ENCODE measurements at places on chromosomes 7 and 10.

DNA sequence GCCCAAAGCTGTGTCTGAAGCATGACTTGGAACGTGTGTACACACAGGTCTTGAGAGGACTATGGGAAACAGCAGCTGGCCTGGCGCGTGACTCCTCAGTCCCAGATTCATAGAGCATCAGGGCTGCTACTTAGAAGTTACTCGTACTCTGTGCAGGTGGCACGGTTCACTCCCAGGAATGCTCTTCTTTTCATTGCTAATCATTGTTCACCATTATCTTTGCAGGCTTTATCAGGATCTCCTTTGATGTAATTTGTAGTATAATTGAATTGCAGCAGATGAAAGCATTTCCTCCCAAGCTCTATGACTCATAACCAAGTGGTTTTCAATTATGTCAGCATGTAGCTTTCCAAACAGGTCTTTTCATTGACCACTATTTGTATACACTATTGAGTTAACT lies 938.9 kb downstream of the NRG3 start:
- peak; percentile 68 for DNase-seq

DNA sequence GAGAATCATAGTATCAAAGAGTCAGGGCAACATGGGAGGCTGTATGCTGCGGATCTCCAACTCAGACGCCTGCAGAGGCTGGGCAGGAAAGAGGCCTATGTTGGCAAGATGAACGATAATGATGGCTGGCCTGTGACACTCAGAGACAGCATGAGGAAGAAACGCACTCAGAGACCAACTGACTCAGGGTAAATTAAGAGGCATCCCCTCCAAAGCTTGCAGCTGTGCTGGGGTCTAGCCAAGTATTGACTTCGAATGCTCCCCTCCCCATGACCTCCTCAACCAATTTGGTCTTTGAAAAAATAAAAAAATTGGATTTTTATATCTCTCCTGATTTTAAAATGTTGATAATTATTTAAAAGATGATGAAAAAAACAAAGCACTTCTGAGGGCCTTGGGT lies 718.9 kb downstream of the GRID1 start:
- DNase-seq, result no peak

GRCh38 chr10:90195288-90195840 lies 494.0 kb downstream of the KIF20B start:
- DNase-seq, result no peak

- DNase-seq, result no peak
Observed at GRCh38 chr10:13759168-13759567, 172.4 kb downstream of the PRPF18 start.

DNA sequence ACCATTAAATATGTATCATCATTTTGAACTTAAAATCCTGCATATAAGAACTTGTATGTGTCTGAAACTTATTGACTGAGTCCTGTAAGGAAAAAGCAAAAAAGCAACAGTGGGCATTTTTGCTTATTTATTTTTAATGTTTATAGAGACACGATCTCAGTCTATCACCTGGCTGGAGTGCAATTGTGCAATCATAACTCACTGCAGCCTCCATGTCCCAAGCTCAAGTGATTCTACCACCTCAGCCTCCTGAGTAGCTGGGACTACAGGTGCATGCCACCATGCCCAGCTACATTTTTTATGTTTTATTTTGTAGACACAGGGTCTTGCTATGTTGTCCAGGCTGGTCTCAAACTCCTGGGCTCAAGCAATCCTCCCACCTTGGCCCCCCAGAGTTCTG lies 32.2 kb downstream of the MYL10 start:
- no peak for DNase-seq

GRCh38 chr10:132990684-132991545 lies 48.5 kb upstream of the CFAP46 start:
- no peak for DNase-seq

DNA sequence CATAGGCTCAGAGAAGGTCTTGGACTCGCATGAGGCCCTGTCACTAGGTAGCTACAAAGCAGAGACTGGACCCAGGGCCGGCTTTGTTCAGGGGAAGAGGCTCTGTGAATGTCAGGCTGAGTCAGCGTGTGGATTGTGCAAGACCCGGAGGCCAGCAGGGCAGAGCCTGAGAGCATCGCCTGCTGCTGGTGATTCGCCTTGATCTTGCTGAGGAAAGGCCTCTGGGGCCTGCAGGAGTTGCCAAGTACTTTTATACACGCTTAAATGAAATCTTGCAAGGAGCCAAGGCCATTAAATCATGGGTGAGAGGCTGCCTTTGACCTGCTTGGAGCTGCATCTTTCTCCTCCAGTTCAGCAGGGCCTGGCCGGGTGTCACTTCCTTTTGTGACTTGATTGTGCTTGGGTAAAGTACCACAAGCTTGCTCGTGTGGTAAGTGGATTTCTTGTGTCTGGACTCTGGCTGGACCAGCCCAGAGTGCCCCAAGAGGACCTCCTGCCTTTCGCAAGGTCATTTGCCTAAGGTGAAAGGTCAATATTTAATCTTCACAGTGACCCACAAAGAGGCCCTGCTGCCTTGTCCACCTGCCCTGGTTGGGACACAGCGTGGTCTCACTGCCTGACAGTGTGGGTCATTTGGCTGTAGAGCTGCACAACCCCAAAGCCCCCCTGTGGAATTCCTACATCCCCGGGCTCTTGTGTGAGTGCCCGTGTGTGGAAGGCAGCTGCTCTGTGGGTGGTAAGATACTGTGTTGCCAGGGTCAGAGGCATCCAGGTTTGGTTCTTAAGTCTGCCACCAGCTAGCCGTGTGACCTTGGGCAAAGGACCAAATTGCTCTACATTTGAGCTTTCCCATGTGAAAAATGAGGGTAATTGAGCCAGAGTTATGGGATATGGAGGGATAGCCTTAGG lies 38.6 kb upstream of the SH2D4B start:
- DNase-seq, result no peak

- no peak for DNase-seq
Observed at GRCh38 chr7:40621592-40621998, 486.8 kb downstream of the SUGCT start.

DNA sequence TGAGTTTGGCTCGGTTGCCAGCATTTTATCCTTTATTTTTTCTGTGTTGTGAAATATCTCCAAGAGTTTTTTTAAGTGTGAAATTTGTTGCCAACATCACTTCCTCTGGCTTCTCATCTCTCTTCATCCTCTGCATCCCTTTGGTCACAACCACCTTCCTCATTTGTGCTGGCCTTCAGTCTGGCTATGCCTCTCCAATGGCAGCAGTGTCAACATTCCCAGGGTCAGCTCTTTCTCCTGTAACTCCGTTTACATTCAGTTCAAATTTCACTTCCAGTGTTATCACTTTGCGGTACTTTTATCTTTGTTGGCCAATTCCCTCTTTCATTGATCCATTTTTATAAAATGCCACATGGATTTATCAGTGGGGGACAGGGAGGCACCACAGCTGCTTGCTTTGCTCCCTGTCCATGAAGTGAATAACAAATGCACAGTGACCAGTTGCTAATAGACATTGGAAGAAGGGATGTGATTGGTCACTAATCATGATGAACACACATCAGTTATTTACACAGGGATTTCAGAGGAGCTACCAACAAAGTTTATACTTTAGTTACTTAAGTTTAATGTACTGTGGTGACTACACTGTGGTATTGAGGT lies 311.4 kb upstream of the LRGUK start:
- DNase-seq, result no peak

- no peak for DNase-seq
Observed at GRCh38 chr7:107372298-107372697, 97.6 kb upstream of the GPR22 start.

DNA sequence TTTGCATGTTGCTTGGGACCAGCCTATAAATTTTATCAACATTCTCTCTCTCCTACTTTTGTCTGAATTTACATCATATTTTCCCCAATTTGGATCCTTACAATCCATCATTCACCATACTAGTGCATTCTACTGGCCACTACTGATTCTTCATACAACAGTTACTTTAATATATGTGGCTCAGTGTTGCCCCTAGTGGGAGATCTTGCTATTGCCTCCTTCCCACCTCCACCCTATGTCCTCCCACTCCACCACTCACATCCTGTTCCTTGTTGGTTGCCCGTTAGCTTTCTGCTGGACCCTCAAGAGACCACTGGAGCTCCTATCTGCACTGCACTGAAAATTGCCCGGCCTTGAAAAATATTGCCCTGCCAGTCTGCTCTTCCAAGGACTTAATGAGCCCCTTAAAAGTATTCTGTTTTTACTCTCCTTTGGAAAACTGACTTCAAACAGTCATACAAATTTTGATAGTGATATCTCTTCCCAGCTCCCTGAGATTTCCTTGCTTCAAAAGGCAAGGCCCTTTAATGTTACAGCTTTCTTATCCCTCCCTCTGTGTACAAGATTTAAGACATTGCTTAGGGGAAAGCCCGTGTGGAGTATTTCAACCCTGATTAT lies 243.2 kb upstream of the TMEM229A start:
- DNase-seq, result no peak

DNA sequence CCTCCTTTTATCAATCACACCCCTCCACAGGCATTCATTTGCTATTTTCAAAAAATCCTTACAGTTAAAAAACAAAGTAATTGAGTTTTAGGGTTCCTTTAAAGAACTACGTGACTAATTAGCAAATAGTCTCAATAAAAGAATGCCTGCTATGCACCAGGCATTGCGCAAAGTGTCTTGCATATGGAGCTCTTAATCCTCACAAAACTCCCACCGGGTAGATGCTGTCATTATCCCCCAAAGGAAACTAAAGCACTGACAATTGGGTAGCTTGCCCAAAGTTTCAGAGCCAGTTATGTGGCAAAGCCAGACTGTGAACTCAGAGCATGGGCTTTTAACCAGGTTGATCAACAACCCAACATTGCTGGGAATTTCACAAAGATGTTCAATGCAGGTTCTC lies 305.7 kb downstream of the ELMO1 start:
- no peak for DNase-seq

DNA sequence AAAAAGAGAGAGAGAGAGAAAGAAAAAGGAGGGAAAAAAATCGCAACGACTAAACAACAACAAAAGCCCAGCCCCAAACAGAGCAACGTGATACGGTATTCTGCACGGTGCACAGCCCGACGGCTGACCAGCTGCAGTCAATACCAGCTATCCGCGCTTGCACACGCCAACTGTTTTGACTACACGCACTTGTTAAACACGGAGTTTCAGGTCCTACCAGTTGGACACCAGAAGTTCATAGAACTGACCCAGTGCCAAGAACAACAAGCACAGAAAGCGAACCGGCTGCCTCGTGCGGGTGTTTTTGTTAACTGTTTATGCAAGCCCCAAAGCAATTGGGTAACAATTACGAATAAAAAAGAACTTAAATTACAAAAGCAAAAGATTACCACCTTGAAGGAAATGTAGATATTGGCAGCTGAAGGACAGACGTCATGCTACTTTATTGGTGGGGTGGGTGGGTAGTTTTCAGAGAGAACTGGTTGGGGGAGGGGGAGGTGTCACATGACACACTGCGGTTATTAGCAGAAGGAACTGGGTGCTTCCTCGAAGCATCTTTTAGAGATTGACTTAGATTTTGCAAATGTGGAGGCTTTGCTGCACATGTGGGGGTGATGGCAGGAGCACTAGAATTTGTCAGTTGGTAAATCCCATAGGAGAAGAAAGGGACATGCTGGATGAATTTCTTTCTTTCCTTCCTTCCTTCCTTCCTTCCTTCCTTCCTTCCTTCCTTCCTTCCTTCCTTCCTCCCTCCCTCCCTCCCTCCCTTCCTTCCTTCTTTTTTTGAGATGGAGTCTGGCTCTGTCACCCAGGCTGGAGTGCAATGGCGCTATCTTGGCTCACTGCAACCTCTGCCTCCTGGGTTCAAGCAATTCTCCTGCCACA lies 110.6 kb upstream of the EFCAB10 start:
- DNase-seq, result peak; percentile 61

- no peak for DNase-seq
Observed at GRCh38 chr10:62924344-62924748, 108.2 kb upstream of the EGR2 start.

DNA sequence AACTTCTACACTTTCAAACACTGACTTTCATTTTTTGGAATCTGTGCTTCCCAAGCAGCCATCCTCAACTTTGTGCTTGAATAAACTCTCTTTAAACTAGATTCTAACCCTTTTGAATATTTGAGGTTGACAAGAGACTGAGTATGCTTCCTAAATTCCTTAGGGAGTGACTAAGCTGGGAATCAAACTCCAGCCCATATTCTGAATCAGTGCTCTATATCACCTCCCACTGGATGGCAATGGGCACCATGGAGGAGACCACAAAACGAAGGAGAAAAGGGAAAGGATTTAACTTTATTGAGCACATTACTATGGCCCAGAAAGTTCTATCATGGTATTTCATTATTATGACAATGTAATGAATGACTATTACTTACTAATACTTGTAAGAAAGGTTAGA lies 17.2 kb upstream of the SLC26A4 start:
- DNase-seq, result no peak

- DNase-seq, result no peak
Observed at GRCh38 chr7:130476297-130477150, 15.4 kb upstream of the MEST start.

GRCh38 chr7:42237811-42238541 lies 967 bp upstream of the GLI3 start:
- no peak for DNase-seq

GRCh38 chr10:111593578-111593977 lies 516.7 kb downstream of the ADRA2A start:
- DNase-seq, result no peak

DNA sequence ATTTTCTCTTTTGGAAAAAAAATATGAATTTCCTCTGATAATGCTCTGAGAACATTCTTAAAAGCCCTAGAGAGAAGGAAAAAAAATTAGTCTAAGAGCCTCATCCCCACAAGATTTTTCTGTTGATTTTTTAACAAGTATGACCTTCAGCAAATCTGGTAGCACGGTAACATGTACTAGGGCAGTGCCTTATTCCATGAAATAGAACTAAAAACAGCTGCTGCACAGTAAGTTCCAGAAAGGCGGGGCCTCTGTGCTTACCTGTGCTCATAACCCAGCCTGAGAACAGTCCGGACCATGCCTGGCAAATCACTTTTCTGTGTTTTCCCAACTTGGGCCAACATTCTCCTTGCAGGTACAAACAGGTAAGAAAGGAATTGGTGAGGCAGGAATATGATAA lies 519.1 kb upstream of the AKR1E2 start:
- DNase-seq, result no peak

GRCh38 chr7:47601119-47601880 lies 19.4 kb upstream of the TNS3 start:
- no peak for DNase-seq

GRCh38 chr7:92609921-92610518 lies 19.8 kb upstream of the FAM133B start:
- no peak for DNase-seq

GRCh38 chr10:49567810-49568209 lies 28.9 kb upstream of the ERCC6 start:
- DNase-seq, result no peak

DNA sequence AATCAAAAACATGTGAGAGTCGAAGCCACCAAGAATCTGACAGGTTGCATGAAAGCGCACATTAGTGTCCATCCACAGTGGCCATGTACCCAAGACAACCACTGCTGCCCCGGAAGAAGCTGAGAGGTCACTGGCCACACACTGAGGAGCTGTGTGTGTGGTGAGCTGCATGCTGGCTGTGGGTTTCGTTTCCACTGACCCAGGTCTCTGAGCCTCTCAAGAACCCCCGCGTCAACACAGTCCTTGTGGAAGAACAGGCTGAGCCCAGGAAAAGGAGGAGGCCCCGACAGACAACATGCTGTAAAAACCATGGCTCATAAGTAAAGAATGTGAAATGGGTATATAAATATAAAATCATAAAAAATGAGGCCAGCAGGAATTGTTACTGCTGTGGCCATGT lies 8.2 kb downstream of the VIPR2 start:
- DNase-seq, result no peak

All from NCI-H510A treated with DMSO at 0.1 percent for 48 hours (cell line).